ENCODE measurements at places on chromosomes 1 and 21.
A peak's percentile ranks its signal among the peaks of the same experiment; 100 is the strongest.

- peak; percentile 29 for DNase-seq
These were observed 26.1 kb downstream of the PCAT6 start for GRCh38 chr1:202836623-202837403.

GRCh38 chr1:235018161-235018560 is 110.5 kb downstream of the TOMM20 start:
- DNase-seq, result no peak

DNA sequence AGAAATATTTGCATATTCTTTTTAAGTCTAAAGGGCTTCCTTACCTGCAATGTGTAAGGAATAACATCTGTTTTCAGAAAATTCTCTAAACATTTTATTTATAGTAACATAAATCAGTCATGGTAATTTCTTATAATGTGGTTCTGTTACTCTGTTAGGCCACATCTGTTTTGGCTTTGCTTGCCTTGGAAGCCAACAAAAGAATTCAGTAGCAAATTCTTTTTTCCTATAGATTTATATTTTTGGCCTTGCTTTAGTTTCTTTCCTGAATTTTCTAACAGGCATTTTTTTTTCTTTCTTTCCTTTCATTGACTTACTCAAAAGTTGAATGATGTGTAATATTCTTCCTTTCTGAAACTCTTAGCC is 72.2 kb downstream of the OSBPL9 start:
- no peak for DNase-seq

- DNase-seq, result no peak
These were observed 224.0 kb upstream of the COA6 start for GRCh38 chr1:234149217-234149616.

DNA sequence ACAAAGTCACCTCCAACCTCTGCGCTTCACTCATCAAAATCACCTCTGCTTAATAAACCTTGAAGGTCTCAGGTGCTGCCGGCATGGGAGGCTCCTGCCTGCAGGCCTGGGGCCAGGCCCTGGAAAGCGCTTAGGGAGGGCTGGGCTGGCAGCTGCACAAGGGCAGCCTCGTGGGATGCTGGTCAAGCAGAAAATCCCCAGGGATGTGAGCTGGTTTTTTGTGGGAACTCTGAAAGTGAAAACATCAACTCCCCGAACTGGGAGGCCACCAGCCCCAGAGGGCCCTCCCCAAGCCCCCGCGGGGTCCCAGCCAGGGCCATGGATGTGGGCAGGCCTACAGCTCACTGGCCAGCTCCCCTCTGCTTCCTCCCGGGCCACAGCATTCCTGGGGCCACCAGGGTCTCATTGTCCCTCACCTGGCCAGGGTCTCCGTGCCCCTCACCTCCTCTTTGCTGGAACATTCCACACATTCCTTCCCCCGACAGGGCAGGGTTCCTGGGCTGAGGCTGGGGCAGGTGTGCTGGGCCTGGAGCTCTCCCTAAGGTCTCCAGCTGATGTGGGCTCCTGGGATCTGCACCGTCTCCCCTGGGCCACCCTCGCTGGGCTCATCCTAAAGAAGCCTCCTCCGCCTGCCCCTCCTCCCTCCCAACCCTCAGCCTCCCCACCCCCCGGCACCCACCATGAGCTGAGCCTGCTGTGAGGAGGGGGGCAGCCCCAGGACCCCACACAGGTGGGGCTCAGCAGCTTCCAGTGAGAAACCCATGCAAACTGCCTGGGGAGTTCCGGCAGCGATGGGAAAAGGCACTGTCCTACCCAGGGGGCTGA is 36.0 kb upstream of the POFUT2 start:
- DNase-seq, result no peak
